ENCODE measurements at places on chromosomes 16 and 17.

DNA sequence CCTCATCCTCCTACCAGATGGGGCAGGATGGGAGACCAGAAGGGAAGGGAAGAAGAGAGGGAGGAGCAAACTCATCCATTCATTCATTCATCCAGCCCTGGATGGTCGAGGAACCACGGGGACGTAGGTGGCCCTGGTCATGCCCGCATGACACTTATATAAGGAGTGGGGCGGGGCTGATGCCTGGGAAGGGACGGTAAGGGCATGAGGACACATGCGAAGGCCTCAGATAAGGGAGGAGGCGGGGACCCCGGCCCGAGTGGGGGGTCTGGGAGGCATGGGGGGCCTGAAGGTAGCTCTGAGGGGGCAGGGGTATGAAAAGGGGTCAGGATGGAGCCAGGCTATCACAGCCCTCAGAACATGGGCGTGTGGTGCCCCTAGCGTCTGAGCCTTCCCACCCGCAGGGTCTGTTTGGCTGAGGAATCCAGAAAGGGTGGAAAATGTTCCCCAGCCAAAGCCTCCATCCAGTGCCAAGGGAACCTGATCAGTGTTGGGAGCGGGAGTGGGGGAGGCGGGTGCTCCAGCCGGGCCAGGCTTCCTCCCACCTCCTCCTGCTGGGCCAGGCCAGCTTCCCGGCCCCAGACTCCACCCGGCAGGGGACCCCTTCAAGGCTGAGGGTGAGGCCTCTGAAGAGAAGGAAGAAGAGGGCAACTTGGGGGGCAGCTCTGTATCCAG lies 17.6 kb upstream of the CD79B start:
- DNase-seq, result no peak

GRCh38 chr17:67784364-67785121 lies 40.8 kb upstream of the BPTF start:
- DNase-seq, result no peak

- no peak for DNase-seq
These were observed 979 bp downstream of the MAP3K14 start for GRCh38 chr17:45315648-45316433.

DNA sequence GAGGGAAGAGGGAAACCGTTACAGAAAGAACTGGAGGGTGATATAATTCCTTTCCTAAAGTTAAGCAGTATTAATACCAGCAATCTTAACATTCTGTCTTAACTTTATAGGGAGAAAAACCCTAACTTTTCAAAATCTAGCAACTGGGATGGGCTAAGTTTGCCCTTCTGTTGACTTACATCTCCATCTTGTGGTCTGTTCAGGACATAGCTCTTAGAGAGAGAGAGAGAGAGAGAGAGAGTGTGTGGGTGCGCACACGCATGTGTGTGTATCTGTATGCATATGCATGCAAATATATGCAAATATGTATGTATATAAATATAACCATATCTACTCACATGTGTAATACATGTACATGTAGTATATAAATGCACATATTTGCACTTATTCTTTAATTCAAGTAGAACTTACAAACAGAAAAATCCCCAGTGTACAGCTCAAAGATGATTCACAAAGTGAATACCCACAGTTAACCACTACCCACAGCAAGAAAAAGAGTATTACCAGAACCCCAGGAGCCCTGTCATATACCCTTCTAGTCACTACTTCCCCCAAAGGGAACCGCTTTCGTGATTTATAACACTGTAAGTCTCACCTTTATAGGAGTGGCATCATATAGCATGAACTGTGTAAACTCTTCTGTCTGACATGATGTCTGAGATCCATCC lies 46.5 kb downstream of the STX8 start:
- no peak for DNase-seq

GRCh38 chr16:48025359-48025758 lies 130.4 kb downstream of the ABCC12 start:
- no peak for DNase-seq

DNA sequence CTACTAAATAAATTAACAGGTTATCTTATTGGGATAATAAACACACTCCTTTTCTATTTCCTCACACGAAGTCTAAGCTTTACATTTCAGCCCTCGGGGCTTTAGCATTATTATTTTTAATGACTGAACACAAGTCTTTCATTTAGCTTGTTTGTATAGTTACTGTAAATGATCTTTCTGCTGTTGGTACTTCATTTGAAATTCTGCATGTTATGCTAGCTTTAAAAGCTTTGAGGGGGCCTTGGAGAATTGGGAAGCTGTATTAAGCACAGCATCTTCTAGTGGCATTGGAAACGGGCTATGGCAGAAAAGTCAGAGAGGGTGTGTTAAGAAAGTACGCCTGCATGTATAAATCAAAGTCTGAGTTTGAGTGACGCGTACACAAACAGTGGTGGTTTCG lies 243.7 kb downstream of the FTO start:
- no peak for DNase-seq

GRCh38 chr16:58053682-58054005 lies 28.1 kb downstream of the MMP15 start:
- no peak for DNase-seq

- DNase-seq, result no peak
These were observed 188.7 kb downstream of the HS3ST3A1 start for GRCh38 chr17:13413001-13413400.

- no peak for DNase-seq
These were observed 35.9 kb upstream of the KIFC3 start for GRCh38 chr16:57838161-57838560.

GRCh38 chr17:63429766-63430165 lies 16.3 kb downstream of the CYB561 start:
- DNase-seq, result no peak

GRCh38 chr16:351804-352520 lies 561 bp downstream of the AXIN1 start:
- DNase-seq, result no peak

DNA sequence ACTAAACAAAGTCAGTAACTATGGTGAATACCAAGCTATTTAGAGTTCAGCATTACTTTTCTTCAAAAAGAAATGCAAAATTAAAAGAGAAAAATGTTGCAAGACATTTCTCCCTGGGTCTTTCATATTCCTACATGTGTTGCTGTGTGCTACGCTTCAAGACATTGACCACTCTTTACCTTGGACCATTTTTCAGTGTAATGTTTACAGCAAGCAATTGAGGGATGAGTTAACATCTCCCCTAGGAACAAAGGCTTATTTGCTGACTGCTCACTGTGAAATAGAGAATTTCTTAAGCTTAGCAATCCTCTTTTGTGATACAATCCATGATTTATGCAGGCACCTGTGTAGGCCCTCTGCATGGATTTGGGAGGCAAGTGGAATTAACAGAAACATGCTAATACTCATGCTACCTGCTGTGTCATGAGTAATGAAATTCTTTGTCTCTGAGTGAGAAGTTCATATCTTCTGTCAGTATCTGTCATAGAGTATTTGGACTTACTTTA lies 1202.9 kb upstream of the CDH8 start:
- DNase-seq, result no peak

- DNase-seq, result no peak
These were observed 2.5 kb upstream of the CDH3 start for GRCh38 chr16:68642436-68643101.

DNA sequence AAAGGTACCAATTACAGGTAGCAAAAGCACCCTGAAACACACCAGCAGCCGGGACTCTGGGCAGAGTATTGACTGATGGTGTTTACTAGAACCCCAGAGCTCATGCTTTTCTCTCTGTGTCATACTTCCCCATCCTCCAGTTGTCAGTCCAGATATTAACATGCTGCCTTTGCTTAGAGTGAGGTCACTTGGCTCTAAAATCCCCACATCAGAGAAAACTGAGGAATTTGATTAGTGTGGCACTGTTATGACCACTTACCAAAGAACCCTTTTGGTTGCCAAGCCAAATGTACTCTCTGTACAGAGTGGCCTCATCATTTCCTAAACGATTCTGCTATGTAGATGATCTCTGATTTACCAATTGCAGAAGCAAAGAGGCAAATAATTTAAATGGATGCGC lies 80.4 kb downstream of the ABCC12 start:
- DNase-seq, result no peak

DNA sequence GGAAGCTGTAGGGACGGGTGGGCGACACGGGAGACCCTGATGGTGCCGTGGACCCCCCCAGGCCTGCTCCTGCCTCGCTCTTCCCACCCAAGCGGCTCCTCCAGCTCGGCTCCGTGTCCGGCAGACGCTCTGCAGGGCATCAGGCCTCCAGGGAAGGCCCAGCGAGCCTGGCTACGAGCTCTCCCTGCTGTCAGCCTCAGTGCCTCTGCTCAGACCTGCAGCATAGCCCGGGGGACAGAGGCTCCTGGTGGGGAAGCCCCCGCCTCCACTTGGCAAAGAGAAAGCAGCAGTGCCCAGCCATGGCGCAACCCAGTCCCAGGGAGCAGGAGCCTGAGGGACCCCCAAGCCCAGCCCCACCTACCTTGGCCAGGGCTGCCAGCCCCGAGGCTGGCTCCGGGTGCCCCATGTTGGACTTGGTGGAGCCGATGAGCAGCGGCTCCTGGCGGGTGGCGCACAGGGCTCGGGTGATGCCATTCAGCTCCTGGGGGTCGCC lies 5.9 kb downstream of the FASN start:
- DNase-seq, result no peak

DNA sequence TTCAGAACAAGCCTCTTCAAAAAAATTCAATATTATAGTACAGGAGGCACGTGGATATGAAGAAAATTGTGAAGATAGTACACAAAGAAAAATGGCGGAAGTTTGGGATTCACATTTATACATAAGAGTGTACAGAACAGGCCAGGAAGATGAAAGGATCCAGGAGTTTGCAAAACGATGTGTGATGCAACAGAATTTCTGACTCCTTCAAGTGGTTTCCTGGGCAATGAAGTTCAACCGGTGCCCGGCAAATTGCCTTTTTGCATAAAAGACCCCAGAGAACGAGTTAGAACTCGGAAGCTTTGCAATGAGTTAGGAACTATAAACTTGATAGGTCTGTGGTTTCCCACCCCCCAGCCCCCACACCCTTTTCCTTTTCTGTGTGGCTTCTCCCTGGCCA lies 189.1 kb downstream of the SALL1 start:
- DNase-seq, result no peak

DNA sequence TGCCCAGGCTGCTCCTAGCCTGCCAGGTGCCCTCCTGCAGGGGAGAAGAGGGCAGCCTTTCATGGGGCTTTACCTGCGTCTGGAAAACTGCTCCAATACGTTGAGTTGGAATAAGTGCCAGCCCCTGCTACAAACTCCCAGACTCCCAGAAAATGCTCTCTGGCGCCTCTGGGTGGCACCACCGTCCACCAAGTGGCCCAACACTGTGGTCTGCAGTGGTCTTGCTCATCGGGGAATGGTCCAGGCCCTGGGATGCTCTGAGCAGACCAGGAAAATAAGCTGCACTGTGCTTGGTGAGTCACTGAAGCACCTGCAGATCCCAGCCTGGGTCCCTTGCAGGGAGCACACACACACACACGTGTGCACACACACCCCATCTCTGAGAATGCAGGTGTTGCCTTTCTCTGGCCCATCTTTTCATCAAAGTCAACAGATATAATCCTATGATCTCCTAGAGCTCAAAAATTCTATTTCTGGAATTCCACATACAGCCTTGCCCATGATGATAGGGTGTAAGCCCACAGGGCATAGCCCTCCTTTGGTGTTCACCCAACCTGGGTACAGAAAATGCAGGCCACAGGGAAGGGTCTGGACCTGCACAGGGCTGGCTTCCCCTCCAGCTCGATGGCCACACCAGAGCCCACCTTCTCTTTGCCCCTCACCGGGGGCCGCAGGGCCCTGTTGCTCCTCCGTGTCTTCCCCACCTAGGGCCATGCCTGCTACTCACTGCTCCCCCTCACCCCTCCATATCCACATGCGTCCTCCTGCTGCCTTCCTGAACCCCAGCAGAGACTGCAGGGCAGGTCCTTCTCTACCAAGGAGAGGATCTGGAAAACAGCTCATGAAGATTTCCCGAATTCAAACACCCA lies 20.5 kb downstream of the CDIP1 start:
- DNase-seq, result no peak

GRCh38 chr16:87895641-87896141 lies 26.4 kb upstream of the SLC7A5 start:
- no peak for DNase-seq

DNA sequence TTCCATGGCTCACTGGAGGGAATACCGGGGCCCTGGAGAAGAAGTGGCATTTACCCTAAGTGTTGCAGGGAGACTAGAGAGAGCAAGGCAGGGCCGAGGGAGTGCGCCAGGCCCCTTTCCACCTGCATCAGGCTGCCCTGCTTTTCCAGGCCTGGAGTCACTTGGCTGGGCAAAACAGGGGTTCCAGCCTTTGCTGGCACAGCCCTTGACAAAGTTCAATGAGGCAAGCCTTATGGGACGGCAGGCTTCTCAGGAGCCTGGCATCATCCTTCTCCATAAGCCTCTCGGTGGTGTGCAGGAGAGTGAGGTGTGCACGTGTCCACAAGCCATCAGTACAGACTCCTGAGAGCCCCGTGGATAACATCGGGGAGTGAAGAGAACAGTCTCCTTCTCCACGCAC lies 27.1 kb downstream of the CACNA1G start:
- no peak for DNase-seq

DNA sequence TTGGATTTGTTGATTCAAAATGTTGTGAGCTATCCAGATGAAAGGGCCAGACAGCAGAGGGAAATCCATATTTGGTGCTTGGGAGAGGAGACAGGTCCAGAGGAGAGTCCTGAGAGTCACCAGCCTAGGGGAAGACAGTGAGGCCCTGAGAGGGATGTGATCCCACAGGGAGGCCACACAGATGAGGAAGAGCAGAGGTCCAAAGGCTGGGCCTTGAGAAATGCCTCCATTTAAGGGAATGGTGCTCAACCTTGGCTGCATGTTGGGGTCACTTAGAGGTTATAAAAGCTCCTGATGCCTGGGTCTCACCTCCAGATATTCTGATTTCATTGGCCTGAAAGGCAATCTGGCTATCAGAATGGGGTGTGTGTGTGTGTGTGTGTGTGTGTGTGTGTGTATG lies 194.9 kb downstream of the UTP18 start:
- no peak for DNase-seq

- DNase-seq, result no peak
These were observed 4.4 kb upstream of the BAHCC1 start for GRCh38 chr17:81390873-81391255.

DNA sequence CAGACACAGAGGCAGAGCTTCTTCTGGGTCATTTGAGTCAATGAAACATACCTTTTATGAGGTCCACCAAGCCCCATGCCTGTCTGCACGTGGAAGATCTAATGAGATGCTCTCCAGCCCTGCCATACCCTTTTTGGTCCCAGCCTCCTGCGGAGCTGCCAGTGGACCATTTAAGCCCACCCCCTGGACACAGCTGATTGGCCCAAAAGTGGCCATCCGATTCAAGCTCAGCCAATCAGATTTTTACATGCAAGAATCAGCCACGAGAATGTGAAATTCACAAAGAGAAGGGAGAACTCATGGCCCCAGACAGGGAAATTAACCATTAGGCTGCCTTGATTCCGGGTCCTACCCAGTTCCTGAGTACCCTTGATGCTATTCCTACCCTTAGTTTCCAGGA lies 231.0 kb upstream of the EEF2KMT start:
- no peak for DNase-seq

DNA sequence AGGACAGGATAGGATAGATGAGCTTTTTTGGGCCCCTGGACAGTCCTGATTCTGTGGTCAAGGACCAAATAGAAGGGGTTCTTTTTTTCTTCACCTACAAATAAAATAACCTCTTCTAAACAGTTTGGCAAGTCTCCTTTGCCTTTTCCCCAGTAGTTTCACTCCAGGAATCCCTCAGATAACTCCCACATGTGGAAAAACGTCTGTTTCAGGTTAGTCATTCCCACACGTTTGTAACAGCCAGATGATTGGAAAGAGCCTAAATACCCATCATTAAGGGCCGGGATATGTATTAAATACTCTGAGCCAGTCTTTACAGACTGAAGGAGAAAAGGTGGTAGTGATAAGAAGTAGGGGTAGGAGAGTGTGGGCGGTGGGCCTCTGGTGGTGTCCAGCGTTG lies 58.3 kb downstream of the PLD6 start:
- DNase-seq, result no peak

- DNase-seq, result no peak
These were observed 119.4 kb downstream of the OR1D5 start for GRCh38 chr17:2943981-2944380.
